Stimulated activated CD4-positive, alpha-beta T cell treated with anti-CD3 and anti-CD28 coated beads, Interleukin-15, amount 100 ng/mL, for 48 hours (primary cell): ENCODE measurements at places on chromosomes 3 and 15.

DNA sequence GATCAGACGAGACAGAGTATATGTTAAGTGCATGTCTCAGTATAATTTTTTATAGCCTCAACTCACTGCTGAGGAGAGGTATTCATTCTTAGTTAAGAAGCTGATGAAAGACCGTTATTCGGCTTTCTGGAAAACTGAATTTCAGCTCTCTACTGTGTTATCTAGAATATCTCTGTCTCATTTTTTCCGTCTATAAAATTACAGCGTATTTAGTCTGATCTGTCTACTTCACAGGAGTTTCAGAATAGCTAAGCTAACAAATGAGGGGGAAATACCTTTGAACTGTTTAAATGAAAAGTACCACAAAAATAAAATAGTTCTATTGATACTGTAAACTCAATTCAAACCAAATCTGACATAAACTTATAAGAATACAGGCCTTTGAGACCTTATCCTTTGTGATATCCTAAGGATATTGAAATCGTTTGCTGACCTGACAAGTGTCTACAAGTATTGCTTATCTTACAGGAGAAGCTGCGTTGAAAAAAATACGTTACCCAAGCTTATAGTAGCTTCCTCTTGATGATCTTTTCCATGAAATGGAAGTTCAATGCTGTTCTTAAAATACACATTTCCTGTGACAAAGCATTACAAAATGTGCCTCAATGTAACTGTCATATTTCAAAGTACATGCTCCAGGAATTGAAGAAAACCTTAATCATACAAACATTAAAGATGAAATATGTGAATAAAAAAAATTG, 104.6 kb downstream of the IL1RAP start:
- no peak for DNase-seq

GRCh38 chr15:69150336-69150735, 10.1 kb upstream of the GLCE start:
- DNase-seq: no peak

DNA sequence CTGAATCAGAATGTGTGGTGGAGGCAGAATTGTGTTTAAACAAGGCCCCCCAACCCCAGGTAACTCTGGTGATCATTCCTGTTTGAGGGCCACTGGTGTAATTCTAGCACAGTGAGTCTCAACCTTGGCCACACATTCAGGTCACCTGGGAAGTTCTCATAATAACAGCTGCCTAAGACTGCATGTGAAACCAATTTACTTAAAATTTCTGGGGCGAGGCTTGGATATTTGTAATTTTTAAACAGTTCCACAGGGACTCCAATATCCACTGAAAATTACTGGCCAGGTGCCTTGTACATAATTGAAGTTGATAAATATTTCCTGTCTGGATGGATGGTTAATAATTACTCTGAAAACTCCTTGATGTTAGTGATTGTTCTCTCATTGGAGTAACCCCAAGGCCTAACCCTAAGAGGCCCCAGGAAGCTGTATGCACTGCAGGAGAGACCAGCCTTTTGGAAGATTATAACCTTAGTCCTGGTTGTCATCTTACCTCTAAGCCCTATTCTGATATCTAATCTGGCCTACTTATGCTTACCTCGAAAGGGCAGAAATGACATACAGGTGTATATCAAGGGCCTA, 25.7 kb upstream of the EPHB1 start:
- DNase-seq: no peak

DNA sequence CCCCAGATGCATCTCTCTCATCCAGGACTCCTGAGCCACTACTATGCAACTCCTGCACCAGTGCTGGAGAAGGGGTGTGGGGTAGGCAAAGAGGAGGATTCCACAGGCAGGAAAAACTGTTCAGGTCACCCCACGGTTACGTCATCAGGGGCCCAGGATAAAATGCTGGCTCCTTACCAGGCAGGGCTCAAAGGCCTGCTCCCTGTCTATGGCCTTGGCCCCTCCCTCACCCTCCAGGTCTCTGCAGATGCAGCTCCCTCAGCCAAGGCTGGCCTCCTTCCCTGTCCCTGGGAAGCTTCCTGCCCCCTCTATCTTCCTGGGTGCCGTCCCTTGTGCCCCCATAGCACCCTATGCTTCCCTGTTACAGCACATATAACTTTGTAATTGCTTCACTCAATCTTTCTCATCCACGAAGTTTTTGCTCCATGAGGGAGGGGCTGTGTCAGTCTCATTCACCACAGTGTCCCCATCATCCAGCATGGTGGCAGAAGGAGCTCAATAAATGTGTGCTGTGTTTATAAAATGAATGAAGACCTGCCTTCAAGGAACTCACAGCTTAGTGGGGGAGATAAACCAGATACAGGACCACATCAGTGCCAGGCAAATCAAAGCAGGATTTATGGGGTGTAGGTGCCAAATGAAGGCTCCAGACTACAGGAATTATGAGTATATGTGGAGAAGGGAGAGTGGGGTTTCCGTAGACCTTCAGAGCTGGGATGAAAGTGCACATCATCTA, 18.6 kb downstream of the KBTBD13 start:
- DNase-seq: no peak

GRCh38 chr3:11077466-11077865, 76.8 kb upstream of the HRH1 start:
- DNase-seq: no peak

- DNase-seq: no peak
Measured at GRCh38 chr15:71939981-71940588, 129.7 kb downstream of the NR2E3 start.

- DNase-seq: peak; percentile 27
Measured at GRCh38 chr3:111547631-111548030, 5.6 kb downstream of the CD96 start.

DNA sequence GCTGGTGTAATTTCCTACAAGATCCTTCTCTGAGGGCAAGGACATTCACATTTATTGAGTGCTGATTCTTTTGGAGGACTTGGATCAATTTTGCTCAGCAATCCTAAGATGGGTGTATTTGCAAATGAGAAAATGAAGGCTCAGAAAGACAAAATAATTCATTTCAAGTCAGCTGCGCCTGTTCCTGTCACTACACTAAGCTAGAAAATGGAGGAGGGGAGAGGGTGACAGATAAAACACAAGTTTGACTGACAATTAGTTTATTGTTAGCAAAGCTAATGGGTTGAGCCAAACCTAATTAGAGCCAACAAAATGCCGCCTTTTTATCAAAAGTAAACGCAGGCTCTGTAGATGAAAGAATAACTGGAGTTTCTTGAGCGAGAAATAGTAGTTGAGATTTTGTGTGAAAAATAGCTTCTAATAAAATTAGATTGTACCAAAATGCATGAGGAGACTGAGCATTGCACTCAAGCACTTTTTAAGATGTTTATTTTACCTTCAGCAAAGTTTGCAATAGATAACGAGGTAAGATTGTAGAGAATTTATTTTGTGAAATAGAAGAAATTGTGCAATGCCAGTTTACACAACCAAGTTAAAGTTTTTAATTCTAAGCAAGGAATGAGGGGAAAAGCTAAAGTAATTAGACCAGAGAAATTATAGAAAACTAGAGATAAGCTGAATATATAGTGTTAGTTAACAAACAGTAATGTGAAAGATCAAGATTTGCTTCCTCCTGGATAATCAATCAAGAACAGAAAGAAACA, 39.6 kb upstream of the SECISBP2L start:
- DNase-seq: no peak

DNA sequence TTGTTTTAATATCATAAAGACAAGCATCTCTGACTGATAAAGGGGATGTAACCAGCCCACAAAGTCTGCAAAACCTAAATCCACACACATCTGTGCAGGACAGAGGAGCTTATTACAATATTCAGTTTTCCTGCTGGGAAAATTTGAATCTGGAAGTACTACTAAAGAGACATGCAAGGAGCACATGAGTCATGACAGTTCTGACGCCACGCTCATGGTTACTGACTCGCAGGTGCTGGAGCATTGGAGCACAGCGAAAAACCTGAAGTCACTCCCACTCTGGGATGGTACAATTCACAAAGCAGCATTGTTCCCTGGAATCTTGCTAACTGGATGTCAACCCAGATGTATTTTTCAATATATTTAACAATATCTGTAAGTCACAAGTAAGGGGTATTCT, 7.6 kb upstream of the ISL2 start:
- DNase-seq: no peak

DNA sequence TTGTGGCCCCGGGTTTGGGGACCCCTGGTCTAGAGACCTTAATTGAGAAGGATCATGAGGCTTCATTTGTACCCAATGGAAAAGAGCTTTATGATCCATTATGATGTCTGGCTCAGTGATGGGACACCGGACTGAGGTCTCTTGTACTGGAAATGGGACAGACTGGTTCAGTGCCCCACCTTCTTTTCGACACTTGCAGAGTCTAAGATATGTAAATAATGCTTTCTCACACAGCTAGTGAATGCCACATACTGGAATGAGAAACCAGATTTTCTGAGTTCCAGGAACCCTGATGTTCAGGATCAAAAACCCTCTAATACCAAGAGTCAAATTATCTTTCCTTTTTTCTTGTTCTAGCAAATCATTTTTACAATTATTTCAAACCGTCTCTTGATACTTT, 116.3 kb upstream of the ARPP21 start:
- DNase-seq: no peak

DNA sequence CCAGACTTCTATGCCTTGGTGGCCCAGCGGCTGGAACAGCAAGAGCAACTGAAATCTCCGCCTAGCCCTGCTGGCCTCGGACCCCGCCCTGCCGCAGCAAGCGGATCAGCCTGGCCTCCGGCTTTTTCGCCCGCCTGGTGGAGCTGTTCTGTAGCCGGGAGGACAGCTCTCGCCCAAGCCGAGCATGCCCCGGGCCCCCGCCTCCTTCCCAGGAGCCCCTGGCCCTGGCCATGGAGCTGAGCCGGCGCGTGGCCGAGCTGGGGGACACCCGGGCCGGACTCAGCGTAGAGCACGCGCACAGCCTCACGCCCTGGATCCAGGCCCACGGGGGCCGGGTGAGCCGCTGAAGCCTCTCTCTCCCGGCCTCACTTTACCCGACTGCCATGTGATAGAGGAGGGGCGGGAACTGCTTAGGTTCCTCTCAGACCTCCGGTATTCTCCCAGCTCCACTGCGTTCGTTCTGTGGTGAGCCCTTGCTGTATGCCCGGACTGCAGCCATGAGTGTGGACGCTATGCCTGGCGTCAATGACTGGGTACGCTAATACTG, 24.1 kb upstream of the MRPL3 start:
- no peak for DNase-seq

DNA sequence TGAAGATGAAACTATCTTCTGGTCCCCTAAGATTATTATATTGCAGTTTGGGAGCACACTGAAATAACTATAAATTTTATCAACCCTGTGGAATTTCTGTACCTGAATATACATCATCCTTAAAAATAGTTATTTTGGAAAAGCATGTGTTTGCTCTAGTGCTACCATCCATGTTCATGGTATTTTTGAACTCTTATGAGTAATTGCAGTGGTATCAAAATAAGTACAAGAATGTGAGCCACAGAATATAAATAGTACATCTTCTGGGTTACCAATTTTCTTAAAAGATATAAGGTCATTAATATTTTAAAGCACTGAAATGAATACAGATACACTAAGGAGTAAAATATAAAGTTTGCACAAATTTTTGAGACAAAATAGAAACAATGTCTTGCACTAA, 206.5 kb downstream of the CBLB start:
- DNase-seq: no peak

GRCh38 chr15:99578809-99579208, 13.0 kb downstream of the MEF2A start:
- no peak for DNase-seq

- DNase-seq: no peak
Measured at GRCh38 chr15:73046073-73046472, 6.2 kb upstream of the NEO1 start.

DNA sequence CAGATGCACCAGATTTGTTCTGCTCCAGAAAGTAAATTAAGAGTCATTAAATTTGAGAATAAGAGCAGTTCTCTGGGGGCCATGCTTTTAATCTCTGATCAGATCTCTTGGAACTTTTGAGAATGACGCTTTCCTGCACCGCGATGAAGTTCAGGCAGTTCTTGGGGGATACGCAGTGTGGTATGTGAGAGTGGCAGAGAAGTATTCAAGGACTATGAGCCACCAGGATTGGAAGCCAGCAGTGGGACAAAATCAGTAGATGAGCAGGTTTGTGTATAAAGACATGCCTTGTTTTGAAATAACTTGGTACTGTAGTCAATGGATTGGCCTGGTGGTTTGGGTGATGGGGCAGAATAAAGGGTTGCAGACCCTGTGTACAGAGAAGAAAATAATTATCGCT, 483.6 kb downstream of the ERC2 start:
- no peak for DNase-seq

DNA sequence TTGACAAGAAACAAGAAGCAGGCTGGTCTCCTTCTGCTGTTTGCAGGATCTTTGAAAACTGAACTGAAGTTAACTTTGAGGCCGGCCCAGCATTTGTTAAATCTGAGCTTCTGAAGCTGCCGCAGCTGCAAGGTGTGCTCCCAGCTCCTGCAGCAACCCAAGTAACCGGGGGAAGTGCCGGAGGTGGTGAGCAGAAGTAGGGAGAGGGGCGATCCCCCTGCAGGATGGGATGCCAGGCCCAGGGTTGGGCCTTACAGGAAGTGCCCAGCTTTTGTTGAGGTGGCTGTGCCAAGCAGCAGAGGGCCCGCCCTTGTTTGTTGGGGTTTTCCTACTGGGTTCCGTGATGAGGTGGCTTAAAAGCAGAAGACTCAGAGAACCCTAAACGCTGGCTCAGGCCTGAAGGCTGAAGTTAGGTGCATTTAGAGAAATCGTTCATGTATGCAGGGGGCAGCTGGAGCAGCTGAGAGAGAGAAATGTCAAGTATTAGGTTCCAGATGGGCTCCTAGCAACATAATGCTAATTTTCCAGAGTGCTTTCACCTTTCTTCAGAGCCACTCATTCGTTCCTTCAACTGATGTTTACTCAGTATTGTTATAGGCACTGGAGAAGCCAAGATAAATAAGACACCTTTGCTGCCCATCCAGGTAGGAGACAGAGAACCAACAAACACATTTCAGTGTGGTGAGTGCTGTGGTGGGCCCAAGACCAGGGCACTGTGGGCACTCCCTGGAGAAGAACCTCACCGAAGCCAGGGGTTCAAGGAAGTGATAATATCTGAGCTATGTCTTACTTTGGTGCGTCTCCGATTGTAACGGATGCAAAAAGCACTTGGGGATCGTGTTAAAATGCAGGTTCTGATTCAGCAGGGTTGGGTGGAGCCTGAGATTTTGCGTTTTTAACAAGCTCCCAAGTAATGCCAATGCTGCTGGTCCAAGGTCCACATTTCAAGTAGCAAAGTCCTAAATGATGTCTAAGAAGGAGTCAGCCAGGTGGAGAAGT, 42.2 kb upstream of the PLCL2 start:
- peak; percentile 52 for DNase-seq

- DNase-seq: no peak
Measured at GRCh38 chr15:38795471-38796245, 231.0 kb upstream of the RASGRP1 start.

DNA sequence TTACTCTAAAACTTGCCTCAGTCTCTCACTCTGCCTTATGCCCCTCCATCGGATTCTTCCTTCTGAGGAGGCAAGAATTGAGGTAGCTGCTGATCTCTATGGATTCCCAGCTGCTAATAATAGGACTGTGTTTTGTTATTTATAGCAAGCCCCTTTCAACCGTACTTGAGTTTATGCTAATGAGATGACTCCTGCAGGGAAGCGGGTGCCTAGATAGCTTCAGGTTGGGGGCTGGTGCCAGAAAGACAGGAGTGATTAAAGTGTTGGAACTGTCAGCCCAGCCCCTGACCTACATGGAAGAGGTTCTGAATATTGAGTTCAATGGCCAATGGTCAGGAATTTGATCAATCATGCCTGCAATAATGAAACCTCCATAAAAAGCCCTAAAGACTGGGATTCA, 21.8 kb upstream of the LIMD1 start:
- DNase-seq: no peak

GRCh38 chr3:140376136-140376889, 301.6 kb upstream of the TRIM42 start:
- DNase-seq: no peak

GRCh38 chr3:142577696-142578328, 721 bp downstream of the ATR start:
- no peak for DNase-seq
